ENCODE measurements at places on chromosomes 11 and 22.

DNA sequence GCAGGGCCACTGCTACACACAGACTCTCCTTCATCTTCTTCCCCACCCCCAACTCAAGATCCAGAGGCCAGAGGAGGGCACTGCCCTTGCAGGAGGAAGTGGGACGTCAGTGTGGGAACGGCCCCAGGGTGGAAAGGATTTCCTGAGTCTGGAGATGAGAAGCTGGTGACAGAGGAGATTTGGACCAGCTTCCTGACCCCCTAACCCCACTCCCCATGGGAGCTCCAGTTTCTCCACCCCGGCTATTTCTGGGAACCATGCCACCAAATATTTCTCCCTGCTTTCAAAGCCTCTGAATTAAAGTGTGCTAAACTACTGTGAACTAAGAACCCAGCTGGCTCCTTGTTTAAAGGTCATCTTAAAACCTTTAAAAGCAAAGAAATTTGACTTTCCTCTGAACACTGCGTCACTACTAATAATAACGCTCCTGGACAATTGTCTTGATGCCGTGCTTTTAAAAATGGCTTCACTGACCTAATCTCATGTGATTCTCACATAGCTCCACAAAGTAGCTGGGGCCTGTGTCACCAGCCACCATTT is 46.6 kb downstream of the CWC15 start:
- DNase-seq = no peak

- no peak for DNase-seq
Measured at GRCh38 chr11:125980436-125980835, 34.6 kb downstream of the VSIG10L2 start.

DNA sequence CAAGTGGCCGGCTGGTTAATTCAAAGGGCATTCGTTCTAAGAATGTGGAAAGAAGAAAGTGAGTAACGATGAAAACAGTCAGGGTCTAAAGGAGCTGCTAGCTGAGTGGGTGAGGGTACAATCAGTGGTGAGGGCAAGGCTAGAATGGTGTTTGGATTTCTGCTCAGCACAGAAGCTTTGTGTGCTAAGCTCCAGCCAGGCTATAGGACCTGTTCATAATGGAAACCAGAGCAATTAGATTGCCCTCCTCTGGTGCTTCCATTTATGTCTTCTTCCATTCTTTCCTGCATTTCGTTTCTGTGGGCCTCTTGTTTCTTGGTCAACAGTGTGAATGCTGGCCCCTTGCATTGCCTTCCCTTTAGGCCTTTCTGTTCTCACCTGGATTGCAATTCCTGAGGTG is 572.9 kb upstream of the CHORDC1 start:
- no peak for DNase-seq

GRCh38 chr11:8038811-8039529 is 42.0 kb upstream of the TUB start:
- no peak for DNase-seq

GRCh38 chr11:73538381-73538872 is 59.5 kb downstream of the FAM168A start:
- peak; percentile 80 for DNase-seq

- no peak for DNase-seq
Measured at GRCh38 chr22:38970551-38970950, 11.6 kb upstream of the APOBEC3B start.

DNA sequence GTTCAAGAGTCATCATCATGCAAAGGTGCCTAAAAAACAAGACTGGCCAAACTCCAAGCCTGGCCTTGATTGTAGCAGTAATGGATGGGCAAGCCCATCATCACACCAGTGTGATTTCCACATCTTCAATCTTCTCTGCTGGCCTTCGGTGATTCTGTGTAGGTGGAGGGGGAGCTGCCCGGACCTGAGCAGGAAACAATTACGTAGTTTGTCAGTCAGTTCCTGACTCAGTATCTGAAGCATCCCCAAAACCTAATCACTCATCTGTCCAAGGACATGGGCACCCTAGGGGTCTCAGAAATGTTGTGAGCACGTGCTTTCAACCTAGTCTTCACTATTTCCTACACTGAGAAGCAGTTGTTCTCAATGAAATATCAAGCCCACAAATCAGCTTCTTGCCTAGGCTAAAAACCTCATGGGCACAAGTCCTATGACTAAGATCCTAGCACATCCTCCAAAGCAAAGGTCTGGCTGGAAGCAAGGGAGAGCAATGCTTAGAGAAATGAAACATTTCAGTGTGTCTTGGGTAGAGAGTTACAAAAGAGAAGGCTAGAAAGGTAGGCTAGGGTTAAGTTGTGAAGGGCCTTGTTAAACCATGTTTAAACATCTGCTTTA is 24.6 kb downstream of the ATG16L2 start:
- no peak for DNase-seq

DNA sequence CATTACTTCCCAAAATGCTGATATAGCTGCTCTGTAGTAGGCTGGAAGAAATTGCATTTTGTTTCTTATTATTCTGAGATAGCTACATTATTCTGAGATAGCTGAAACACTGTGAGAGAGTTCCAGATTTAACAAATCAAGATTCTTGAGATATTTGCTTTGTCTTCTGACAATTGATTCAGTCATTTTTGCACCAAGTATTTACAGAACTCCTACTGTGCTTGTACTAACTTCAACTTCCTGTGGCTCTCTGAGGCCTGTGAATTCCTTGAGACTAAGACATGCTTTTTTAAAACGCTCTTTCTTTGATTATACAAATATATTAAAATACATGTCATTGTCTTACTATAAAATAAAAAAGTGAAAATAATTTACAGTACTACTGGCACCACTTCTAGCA is 52.7 kb downstream of the USP47 start:
- no peak for DNase-seq

- DNase-seq = no peak
Measured at GRCh38 chr22:31707519-31707918, 42.4 kb downstream of the PRR14L start.

GRCh38 chr11:67571443-67571842 is 12.2 kb upstream of the GSTP1 start:
- no peak for DNase-seq

- no peak for DNase-seq
Measured at GRCh38 chr22:48974443-48975315, 853.0 kb downstream of the BRD1 start.

- no peak for DNase-seq
Measured at GRCh38 chr22:44351685-44352377, 39.1 kb upstream of the SHISAL1 start.

- DNase-seq = no peak
Measured at GRCh38 chr22:27473533-27473932, 328.0 kb downstream of the MN1 start.

DNA sequence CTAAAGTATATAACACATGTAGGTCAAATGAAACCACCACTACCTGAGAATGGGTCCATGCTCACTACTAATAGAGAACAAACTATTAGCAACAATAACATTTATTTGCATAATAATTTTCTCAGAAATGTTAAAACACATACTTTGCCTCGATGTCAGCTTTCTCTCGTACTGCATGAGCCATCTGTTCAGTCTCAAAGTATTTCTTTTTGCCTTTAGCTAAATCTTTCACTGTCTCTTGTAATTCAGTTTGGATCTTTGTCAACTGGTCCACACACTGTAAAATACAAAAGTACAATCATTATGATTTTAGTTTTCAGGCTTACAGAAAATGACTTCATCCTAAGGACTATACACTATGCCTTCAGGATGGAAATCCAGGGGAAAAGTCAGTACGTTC is 153.3 kb downstream of the FCHSD2 start:
- no peak for DNase-seq

DNA sequence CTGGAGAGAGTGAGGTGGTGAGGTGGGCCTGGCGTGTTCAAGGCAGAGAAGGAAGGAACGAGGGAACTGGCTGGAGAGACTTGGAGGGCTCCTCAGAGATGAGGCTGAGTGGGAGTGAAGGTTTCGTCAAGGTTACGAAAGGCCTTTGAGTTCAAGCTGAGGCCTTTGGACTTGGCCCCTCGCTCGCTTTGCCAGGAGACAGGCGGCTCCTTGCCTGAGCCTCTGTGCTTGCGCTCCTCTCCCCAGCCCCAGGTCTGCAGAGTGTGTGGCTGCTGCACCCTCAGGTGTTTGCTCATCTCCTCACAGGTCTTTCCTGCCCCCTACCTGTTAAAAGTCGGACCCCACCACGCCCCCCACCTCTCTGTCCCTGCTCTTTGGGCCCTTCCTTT is 91.6 kb downstream of the ATXN10 start:
- DNase-seq = no peak

GRCh38 chr11:111205632-111206385 is 39.7 kb upstream of the POU2AF2 start:
- DNase-seq = no peak

DNA sequence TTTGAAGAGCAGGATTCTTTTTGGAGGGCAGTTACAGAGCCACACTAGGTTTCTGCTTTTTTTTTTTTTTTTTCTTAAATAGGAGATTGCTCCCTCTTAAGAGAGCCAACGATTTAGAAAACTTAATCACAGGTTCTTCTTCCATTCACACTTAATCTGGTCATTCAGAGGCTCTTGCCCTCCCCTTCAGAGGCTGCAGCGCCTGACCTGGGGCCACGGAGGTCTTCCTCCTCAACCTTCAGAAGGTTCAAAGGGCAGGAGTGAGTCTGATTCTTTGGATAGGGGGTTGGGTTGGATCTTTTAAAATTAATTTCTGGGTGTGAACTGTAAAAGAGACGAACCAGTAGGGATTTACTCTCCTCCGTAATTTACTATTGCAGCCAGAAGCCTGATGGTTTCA is 57.1 kb downstream of the ZNRF3 start:
- DNase-seq = no peak

DNA sequence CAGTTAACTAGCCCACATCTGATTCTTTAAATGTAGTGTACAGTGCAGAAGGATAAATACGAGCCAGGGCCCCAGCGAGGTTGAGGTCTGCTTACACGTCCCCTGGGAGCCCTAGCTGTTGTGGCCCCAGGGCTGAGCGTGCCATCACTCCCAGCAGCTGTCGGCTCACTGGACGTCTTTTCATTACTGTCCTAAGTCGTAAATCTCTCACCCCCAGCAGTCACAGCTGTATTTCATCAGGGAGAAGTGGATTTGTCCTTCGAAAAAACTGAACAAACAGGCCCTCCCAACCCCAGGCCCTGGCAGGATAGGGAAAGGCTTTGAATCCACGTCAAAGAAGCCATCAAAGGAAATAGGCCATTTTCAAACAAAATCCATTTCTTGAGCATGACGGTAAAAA is 110.4 kb upstream of the CSNK2A3 start:
- no peak for DNase-seq

DNA sequence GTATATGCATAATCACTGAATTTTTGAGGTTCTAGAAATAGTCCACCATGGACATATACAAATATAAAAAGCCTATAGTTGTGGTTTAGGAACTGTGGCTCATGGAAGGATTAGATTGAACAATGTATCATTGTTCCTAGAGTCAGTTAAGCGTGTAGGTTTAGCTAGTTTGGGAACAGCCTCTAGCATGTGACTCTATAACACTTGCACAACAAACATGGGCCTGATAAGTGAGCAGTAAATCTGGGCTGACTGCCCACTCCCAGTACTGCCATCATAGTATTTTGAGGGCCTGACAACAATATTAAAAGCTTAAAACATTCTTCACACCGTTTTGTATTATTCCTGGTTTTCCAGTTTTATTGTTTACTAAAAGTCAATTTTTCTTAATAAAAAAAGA is 47.0 kb downstream of the YAP1 start:
- DNase-seq = no peak

- DNase-seq = no peak
Measured at GRCh38 chr11:33698921-33699320, 1.7 kb downstream of the C11orf91 start.

DNA sequence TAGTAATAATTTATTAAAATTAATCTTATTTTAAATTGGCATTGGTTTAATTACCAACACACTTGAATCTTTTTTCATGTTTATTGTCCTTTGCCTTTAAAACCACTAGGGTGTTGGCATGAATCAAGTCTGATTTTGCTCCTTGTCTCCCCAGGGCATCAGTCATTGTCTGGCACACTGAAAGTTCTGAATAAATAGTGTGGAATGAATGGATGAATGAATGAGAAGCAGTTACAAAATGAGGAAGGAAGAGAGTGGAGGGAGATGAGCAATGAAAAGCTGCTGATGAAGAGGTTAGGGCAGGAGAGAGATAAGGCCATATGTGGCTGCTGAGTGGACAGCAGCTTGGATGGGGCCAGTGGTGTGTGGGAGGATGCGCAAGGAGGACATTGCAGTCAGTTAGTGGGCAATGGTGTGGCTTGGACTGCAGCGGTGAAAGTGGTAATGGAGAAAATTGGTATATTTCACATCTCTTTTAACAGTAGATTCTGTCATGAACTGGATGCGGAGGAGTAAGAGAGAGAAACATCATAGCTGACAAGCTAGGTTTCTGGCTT is 132.0 kb downstream of the SPON1 start:
- DNase-seq = no peak

DNA sequence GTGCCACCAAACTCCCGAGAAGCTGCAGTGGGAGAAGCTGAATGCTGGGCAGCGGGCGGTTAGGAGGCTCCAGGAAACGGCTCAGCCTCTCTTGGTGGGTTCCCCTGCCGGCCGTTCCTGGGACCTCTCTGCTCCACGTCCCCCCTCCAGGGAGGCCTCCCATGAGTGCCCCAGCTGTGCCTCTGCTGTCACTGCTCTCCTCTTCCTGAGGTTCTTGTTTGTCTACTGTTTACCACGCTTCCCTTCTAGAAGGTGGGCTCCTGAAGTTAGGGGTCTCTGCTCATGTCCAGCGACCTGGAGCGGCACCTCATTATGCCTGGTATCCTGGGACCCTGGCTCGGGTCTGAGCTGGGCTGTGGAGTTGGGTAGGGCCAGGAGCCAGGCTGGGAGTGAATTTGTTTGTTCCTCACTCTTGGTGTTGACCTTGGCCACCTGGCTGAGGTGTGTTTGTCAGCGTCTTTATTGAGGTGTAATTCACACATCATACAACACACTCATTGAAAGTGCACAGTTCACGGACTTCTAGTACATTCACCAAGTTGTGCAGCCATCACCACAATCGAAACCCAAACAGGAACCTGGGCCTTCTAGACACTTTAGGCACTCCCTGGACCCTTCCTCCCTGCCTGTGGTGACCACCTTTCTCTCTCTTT is 37.8 kb upstream of the GRAMD4 start:
- no peak for DNase-seq

- no peak for DNase-seq
Measured at GRCh38 chr22:42190274-42190673, 59.7 kb upstream of the CYP2D6 start.

- DNase-seq = peak; percentile 67
Measured at GRCh38 chr11:44936525-44936924, 14.2 kb downstream of the TP53I11 start.

DNA sequence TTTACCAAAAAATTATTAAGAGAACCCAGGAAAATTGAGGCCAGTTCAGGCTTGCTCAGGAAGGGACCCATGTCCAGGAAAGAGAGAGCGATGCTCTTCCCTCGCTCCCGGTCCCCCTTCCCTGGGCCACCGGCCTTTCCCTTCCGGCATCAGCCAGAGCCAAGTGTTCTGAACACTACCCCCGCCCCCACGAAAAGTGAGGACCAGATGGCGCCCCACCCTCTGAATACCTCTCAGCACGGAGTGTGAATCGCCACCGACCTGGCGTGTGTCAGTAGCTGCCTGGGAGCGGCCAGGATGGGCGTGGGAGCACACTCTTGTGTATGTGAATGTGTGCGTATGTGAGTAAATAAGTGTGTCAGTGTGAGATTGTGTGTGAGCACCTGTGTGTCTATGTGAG is 20.2 kb downstream of the RPS6KA4 start:
- DNase-seq = no peak

All from hematopoietic multipotent progenitor cell (in vitro differentiated cells).